ENCODE measurements at places on chromosomes 5 and 9.

DNA sequence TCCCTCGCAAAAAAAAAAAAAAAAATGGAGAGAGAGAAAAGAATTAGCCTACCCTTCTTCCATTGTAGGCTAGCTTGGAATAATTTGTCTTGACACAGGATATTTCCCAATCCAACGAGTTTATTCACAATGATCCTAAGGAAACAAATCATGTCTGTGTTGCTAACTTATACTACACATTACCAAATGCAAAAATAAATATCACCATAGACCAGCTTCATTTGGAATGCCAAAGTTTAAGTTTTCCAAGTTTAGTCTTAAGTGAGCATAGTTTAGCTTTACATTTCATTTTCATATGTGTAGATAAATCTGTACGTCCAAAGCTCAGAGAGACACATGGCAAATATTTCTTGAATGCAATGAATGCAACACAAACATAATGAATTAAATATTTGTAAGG is 1106.2 kb upstream of the DMAC1 start:
- DNase-seq, result no peak

DNA sequence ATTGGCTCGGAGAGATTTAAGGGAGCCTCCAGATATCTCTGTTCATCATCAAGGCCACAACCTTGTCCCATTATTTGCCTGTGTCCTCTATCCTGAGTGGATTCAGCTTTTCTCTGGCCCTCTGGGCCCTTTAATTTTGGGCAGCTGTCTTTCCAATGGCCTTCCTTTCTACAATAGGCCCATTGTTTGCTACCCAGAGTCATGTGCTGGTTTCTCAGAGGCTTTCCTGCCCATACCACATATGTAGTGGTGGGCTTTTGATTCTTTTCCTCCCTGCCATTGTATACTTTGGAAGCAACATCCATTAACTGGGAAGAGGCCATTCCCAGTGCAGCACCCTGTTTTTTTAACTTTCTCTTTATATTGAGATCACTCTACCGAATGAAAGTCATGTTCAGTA is 233.9 kb upstream of the SGCD start:
- DNase-seq, result no peak

GRCh38 chr5:138833726-138834480 is 41.2 kb downstream of the LRRTM2 start:
- no peak for DNase-seq

- no peak for DNase-seq
These were observed 9.4 kb downstream of the CRB2 start for GRCh38 chr9:123365287-123365880.

DNA sequence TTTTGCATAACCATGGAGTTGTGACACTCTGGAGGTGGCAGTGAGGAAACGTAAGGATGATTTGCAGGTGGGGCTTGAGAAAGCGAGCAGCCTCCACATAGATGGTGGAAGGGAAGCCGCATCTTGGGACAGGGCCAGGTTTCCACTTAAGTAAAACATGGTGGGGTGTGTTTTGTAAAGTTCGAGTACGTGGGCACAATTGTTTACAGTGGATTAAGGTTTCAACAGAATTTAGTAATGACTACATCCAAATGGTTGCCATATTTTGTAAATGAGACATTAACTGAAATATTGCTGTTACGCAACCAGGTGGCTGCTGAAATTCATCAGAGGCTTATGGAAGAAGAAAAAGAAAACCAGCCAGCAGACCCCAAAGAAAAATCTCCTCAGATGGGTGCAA is 85.4 kb upstream of the IL7R start:
- no peak for DNase-seq

DNA sequence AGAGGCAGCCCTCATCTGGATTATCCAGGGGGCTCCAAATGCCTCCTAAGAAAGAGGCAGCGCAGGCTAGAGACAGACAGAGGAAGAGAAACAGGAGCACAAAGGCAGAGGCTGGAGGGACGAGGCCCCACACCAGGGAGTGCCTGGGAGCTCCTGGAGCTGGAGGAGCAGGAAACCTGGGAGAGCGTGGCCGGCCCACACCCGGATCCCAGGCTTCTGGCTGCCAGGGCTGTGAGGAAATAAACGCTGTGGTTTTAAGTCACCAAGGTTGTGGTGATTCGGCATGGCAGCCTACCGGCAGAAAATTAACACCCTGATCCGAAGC is 165.5 kb downstream of the OLFM1 start:
- DNase-seq, result no peak

DNA sequence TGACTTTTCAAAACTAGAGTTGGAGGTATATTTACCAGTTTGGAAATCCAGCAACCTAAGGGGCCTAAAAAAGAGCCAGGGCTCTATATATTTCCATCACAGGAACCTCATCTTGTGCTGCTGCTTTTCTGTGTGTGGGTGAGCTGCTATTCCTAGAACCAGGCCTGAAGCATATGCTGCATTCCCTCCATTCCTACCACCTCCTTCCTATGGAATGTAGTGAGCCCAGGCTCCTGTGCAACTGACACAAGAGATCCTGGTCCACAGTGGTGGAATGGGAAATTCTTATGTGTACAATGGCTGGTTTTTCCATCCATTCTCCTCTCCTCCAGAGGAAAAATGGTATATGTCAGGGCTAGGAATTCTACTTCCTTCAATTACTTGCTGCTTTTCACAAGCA is 39.1 kb downstream of the SPEF2 start:
- DNase-seq, result no peak

DNA sequence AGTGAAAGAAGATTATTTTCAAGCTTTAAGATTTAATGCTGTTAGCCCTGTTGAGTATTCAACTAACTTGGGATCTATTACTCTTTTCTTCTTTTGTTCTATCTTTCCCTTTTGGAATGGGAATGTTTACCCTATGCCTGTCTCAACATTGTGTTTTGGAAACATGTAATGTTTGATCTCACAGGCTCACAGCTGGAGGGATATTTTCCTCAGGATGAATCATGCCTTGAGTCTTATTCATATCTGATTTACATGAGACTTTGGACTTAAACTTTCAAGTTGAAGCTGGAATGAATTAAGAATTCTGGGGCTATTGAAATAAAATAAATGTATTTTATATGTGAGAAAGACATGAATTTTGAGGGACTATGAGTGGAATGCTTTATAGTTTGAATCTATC is 607.8 kb upstream of the PTGER4 start:
- DNase-seq, result no peak

- no peak for DNase-seq
These were observed 381.2 kb upstream of the PDE4D start for GRCh38 chr5:60274747-60275146.

DNA sequence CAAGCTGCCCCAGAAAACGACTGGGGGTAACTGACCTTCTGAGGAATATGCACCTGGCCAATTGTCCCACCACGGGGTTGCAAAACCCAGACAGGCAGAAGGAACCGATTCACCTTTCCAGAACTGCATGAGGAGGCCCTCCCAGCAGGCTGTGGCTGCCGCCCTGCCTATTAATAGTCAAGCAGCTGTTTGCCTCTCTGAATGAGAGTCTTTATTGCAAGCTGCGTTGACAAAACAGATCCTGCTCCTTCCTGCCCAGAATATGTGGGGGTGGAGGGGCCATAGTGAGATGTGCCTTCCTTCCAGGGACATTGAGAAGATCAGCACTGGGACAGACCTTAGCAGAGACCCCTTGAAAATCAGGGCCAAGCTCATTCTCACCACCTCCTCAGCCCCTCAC is 18.3 kb upstream of the TCOF1 start:
- no peak for DNase-seq

All from hematopoietic multipotent progenitor cell treated with erythropoietin and hydrocortisone succinate and interleukin-3 and kit ligand, for 17 days (in vitro differentiated cells).